Endothelial cell of coronary artery (primary cell): ENCODE measurements at places on chromosomes 7 and 10. TPM values are rescaled to one million over a fixed set of nuclear protein-coding genes. Genes with fewer than 3 reads are reported as not detected.

Gene EGR2
- total RNA-seq = 0.09 and 0.18 TPM in 2 replicates

Gene DYDC2
- total RNA-seq = not detected in 2 replicates

Gene FBXO24
- total RNA-seq = 0.09 and 0.28 TPM in 2 replicates

Gene BRI3
- 65.7 and 76.6 TPM in 2 replicates for total RNA-seq

Gene PKD2L1
- total RNA-seq = not detected in 2 replicates

Gene ACSM6
- not detected in 2 replicates for total RNA-seq

Gene HMX2
- not detected in 2 replicates for total RNA-seq

Gene CLDN12
- total RNA-seq = 5.9 and 15.0 TPM in 2 replicates

Gene ETV1
- total RNA-seq = 2.0 and 5.4 TPM in 2 replicates

Gene SEMA3C
- total RNA-seq = 4.9 and 22.5 TPM in 2 replicates
